ENCODE measurements at places on chromosomes 12 and 14.

- DNase-seq, result no peak
Observed at GRCh38 chr12:63419154-63419553, 249.1 kb downstream of the DPY19L2 start.

DNA sequence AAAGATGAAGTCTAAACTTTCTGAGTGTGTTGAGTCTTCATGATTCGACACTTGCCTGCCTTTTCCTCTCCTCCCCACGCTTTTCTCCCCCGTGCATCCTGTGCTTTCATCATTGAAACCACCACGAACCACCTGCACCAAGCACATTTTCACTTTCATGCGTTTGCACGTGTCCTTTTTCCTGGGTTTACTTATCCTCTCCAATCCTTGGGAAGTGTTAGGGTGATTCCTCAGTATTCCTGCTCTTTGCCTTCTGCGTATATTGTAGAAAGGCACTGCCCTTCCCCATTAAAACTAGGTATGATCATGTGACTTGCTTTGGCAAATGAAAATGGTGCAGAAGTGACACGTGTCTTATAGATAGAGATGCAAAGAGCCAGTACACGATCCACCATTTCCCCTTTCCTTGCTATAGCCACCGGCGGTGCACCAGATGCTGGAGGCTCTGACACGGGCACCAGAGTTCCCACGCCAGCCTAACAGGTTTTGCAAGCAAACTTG lies 106.6 kb downstream of the BRMS1L start:
- no peak for DNase-seq

- no peak for DNase-seq
Observed at GRCh38 chr12:116393859-116394650, 116.6 kb upstream of the MED13L start.

DNA sequence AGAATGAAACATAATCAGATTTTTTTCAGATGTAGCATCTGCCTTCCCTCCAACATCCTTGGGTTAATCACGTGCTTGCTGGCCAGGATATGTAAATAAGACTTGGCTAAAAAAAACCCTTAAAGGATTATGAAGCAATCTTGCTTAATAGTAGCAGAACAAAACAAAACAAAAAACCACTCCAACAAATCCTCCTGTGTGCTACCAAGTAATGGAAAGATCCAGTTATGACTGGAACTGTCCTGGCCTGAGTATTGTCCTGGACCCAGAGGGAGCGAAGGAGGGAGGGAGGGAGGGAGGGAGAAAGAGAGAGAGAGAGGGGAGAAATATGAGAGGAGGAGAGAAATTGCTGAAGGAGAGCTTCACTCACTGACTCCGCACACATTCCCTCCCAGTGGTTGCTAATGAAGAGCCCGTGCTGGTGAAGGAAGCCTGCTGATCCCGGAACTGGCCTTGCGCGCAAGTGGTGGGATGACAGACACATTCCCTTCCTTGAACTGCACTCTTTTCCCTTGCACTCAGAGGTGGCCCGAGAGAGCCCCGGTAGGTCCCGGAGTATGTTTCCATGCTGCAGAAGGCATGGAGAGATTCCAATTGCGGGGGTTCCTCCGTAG lies 57.2 kb downstream of the HMGA2 start:
- peak; percentile 43 for DNase-seq

- DNase-seq, result no peak
Observed at GRCh38 chr12:1844661-1845409, 24.5 kb downstream of the LRTM2 start.

DNA sequence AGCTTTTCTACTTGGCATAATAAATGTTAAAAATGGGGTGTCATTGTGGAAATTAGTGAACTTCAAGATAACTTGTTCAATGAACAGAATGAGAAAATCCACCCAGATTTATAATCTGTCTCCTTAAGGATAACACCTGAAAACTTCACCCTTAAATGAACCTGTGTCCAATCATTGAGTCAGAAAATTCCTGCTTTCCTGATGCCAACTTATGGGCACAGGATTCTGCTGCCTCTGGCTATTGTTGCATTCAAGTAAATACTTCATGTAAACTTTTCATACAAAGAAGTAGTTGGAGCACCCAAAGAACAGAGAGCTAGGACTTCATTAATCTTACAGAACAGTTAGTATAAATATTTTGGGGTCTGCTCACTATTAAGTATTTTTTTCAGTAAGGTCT lies 98.9 kb upstream of the PLEKHA5 start:
- no peak for DNase-seq
